ENCODE measurements at places on chromosomes 5 and 9. TPM values are rescaled to one million over a fixed set of nuclear protein-coding genes. Genes with fewer than 3 reads are reported as not detected.

ACOT12 gene
- total RNA-seq, result not detected

EIF4EBP3 gene
- 4.8 TPM for total RNA-seq

GRIN1 gene
- not detected for total RNA-seq

MARCOL gene
- total RNA-seq, result not detected

PAIP1 gene
- total RNA-seq, result 191 TPM

DNA sequence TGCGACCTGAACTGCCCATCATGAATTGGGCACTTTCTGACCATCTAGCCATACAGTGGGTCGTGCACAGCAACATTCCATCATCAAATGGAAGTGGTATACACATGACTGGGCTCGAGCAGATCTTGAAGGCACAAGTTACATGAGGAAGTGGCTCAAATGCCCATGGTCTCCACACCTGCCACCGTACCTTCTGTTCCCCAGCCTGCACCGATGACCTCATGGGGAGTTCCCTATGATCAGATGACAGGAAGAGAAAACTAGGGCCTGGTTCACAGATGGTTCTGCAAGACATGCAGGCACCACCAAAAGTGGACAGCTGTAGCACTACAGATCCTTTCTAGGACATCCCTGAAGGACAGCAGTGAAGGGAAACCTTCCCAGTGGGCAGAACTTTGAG, 21.8 kb downstream of the MTMR12 start:
- no peak overlapping the region for H3K4me3 ChIP-seq
- H3K27ac ChIP-seq, result no peak overlapping the region
- no peaks in the 10 kb centered on the region for H3K4me1 ChIP-seq
- DNase-seq, result no peak
- no peaks in the 10 kb centered on the region for H3K27me3 ChIP-seq

DNA sequence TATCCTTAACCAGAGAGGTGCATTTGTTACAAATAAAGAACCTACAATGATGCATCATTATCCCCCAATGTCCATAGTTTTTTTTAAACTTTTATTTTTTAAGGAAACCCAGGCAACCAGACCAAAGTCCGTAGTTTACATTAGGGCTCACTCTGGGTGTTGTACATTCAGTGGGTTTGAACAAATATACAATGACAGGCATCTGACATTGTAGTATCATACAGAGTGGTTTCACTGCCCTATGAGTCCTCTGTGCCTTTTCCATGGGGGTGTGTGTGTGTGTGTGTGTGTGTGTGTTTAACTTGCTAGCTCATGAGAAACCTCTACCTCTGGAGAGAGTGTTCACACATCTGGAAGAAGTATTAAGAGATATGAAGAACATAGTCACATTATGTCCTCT, 141.5 kb downstream of the KDM4C start:
- no peaks in the 10 kb centered on the region for H3K36me3 ChIP-seq
- DNase-seq, result no peak
- peaks cover 16% of the 10 kb centered on the region for H3K4me1 ChIP-seq
- no peak overlapping the region for H3K4me3 ChIP-seq
- H3K27ac ChIP-seq, result no peak overlapping the region

GRCh38 chr5:154465169-154465568, 12.9 kb downstream of the HAND1 start:
- peaks cover 23% of the 10 kb centered on the region for H3K4me1 ChIP-seq
- H3K36me3 ChIP-seq, result no peaks in the 10 kb centered on the region
- no peak overlapping the region for H3K27ac ChIP-seq
- no peak overlapping the region for H3K4me3 ChIP-seq
- no peaks in the 10 kb centered on the region for H3K27me3 ChIP-seq

- no peak overlapping the region for H3K4me3 ChIP-seq
- no peaks in the 10 kb centered on the region for H3K36me3 ChIP-seq
- H3K4me1 ChIP-seq, result no peaks in the 10 kb centered on the region
- H3K27me3 ChIP-seq, result no peaks in the 10 kb centered on the region
- no peak for DNase-seq
Measured at GRCh38 chr5:125720721-125721120, 702.5 kb upstream of the GRAMD2B start.

DNA sequence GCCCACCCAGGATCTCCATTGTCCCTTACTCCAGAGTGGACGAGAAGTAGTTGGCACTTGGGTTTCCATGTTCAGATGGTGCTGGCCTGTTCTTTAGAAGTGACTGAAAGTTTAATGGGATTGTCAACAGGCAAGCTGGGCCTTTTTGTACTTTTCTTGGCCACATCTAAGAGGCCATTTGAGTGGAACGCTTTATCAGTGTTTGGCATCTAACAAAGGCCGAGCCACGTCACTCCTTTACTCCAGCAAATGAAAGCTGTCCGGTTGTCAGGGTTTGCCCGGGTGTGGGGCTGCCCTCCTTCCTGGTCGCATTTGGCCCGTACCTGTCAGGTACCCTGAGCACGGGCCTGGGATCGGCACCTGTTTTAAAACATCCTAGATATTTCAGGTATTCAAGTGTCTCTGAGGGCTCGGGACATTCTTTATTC, 71.5 kb downstream of the RCL1 start:
- no peak overlapping the region for H3K27ac ChIP-seq
- no peaks in the 10 kb centered on the region for H3K4me1 ChIP-seq
- H3K36me3 ChIP-seq, result no peaks in the 10 kb centered on the region
- no peak for DNase-seq

GRCh38 chr5:172640822-172641358, at the start of gene NEURL1B:
Gene NEURL1B (plus strand): TSS chr5:172641263. CDS start chr5:172641407, 144 bp downstream.
- peak within 1 kb of the TSS; percentile 55 for H3K4me3 ChIP-seq
- no peak within 1 kb of the TSS for H3K27ac ChIP-seq
- DNase-seq, result peak; percentile 81
- peaks cover 7% of the 10 kb centered on the region for H3K4me1 ChIP-seq
- H3K27me3 ChIP-seq, result no peaks in the 10 kb centered on the region
- no peaks in the 10 kb centered on the region for H3K36me3 ChIP-seq

DNA sequence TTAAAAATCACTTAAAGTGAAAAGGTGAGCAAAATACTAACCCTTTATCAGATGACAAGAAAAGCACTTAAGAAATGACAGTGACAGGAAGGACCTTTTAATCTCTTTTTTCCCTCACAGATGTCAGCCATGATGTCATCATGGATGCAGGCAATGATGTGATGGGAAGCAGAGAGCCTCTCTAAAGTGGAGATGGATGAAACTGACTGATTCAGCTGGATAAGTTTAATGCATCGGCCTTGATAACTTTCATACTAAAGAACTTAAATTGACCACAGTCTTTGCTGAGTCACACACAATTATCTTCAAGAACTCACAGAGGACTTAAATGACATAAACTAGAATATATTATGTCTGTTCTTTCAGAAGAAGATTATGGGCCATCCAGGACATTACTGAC, 153.2 kb upstream of the FGF10 start:
- no peak overlapping the region for H3K27ac ChIP-seq
- no peak for DNase-seq
- no peak overlapping the region for H3K4me3 ChIP-seq
- H3K36me3 ChIP-seq, result no peaks in the 10 kb centered on the region

GRCh38 chr5:95153511-95153910, 131.4 kb downstream of the MCTP1 start:
- H3K36me3 ChIP-seq, result no peaks in the 10 kb centered on the region
- H3K27me3 ChIP-seq, result no peaks in the 10 kb centered on the region
- no peak overlapping the region for H3K27ac ChIP-seq

DNA sequence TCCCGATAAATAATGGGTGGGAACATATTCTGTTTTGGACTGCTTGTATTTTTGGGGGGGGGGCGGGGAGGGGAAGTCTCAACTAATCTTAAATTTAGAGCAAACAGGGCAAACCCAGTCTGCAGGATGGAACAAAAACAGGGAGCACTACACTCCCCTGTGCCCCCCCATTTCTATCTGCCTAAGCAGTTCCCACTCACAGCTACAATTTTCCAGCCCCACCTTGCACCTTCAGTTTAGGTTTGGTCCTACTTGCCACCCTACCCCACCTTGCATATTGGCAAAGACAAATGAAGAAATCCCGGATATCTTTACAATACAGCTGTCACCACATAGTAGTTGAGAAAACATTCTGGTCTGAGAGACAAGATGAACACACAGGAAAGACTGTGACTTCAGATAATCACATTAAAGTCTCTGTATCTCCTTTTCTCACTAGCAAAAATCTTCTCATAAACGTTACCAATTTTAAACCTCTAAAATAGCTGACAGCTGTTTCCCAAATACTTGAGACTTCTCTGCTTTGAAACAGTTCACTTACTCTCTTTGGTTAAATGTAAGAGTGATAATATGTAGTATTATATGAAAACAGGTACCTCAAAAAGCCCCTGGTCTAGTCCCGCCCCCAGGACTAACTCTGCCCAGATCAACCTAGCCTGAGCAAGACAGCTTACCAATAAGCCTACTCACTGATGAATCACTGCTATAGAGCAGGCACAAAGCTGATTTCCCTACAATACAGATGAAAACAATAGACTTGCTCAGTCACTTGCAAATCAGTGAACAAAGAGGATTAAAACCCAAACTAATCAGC, 5.2 kb upstream of the RAPGEF6 start:
- no peak for DNase-seq
- no peak overlapping the region for H3K4me3 ChIP-seq
- H3K27ac ChIP-seq, result no peak overlapping the region
- H3K36me3 ChIP-seq, result no peaks in the 10 kb centered on the region
- peaks cover 15% of the 10 kb centered on the region for H3K4me1 ChIP-seq

DNA sequence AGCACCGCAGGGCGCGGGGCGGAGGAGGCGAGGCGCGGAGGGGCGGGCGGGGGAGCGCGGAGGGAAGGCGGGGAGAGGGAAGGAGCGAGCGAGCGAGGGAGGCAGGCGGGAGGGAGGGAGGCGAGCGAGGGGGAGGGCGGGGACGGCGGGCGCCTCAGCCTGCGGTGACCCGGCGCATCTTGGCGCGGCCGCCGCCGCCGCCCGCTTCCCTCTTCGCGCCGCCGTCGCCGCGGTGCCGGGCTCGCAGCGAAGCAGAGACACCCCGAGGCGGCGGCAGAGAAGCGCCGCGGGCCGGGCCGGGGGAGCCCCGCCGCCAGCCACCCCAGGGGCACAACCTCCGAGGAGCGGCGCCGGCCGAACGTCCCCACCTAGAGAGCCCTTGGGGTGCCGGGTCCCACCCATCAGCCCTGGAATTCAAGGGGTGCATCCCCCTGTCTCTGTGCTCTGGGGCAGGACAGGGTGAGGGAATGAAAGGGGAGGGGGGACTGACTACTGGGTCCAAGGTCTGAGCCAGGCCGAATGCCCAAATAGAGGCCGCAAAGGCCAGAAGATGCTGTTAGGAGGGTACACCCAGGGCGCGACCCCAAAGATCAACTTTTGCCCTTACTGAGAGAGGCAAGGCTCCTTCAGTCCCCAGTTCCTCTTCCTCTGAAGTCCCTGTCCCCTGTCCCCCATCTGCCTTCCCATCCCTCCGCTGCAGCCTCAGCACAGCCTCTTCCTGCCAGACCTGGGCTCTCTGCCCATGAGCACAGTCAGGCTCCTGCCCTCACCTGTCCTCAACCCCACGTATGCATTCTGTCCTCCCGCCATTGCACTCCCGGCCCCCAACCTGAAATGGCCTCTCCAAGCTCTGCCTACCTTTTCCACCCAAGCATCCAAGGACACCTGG, at the start of gene ADAMTS2:
Gene ADAMTS2, minus strand, starts transcription at position 29 of the 889 bp plus-strand sequence. CDS start 133 bp downstream, outside the sequence.
- no peak for DNase-seq
- H3K27me3 ChIP-seq, result peaks cover 73% of the 10 kb centered on the region
- H3K36me3 ChIP-seq, result no peaks in the 10 kb centered on the region
- H3K27ac ChIP-seq, result no peak within 1 kb of the TSS
- H3K4me3 ChIP-seq, result no peak within 1 kb of the TSS

DNA sequence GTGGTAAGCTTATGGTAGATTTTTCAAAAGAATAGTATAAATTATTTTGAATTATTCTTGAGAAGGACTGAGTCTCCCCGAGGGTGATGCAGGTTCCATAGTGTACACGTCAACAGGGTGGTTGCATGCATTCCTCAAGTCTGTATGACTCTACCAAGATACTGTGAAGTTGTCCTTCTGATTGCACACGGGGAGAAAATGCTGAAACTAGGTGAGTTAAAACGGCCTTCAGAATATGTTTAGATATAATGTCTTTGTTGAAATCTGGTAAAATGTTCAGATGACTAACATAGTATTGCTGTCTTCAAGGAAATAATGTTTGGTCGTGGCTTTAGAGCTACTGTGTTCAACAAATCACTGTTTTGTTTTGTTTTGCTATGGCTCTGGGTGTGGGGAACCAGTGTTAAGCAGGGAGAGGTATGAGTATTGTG, 22.4 kb upstream of the TNFAIP8 start:
- no peak overlapping the region for H3K4me3 ChIP-seq
- no peaks in the 10 kb centered on the region for H3K27me3 ChIP-seq
- H3K36me3 ChIP-seq, result no peaks in the 10 kb centered on the region

- H3K4me3 ChIP-seq, result no peak overlapping the region
- H3K4me1 ChIP-seq, result peaks cover 34% of the 10 kb centered on the region
- H3K27me3 ChIP-seq, result no peaks in the 10 kb centered on the region
- H3K36me3 ChIP-seq, result no peaks in the 10 kb centered on the region
- H3K27ac ChIP-seq, result no peak overlapping the region
Measured at GRCh38 chr9:2576631-2577030, 45.0 kb upstream of the VLDLR start.

DNA sequence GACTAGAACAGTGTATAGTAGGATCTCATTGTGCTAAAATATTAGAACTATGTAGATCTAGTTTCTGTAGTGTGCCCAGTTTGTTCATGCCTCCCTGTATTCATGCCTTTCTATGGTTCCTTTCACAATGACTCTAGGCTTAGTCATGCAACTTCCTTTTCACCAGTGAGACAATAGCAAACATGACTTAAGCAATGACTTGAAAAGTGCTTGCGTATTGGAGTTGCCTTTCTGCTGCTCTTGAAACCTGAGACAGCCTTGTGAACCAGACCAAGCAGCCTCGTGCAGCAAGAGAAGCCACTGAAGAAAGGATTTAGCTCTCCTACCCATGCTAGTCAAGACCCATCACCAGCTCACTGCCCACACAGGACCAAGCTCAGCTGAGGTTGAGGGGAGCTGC, 294.5 kb upstream of the TAS2R1 start:
- H3K36me3 ChIP-seq, result no peaks in the 10 kb centered on the region
- H3K4me3 ChIP-seq, result no peak overlapping the region
- peaks cover 40% of the 10 kb centered on the region for H3K4me1 ChIP-seq
- no peak for DNase-seq

GRCh38 chr5:1820926-1821325, 19.7 kb downstream of the NDUFS6 start:
- H3K4me1 ChIP-seq, result no peaks in the 10 kb centered on the region
- no peak overlapping the region for H3K27ac ChIP-seq
- no peaks in the 10 kb centered on the region for H3K27me3 ChIP-seq
- DNase-seq, result no peak

DNA sequence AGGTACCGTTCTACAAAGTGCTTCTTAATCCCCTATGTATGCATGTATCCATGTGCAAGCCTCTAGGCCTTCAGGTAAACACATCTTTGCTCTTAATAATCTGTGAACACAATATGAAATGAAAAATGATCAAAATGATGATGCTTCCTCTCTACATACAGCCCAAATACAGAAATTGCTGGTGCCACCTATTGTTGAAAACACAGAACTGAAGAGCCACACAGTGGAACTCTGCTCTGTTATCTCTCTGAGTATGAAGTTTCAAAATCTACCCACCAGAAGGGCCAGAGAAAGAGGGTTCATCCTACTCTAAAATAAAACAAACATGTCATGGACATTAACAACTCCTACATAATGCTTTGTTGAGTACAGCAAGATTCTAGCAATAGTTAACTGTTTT, 71.3 kb downstream of the GLIS3 start:
- no peak overlapping the region for H3K4me3 ChIP-seq
- DNase-seq, result no peak
- no peaks in the 10 kb centered on the region for H3K36me3 ChIP-seq

Data from PC-9 (cell line).